ENCODE measurements at places on chromosomes 2 and 18. TPM values are rescaled to one million over a fixed set of nuclear protein-coding genes. Genes with fewer than 3 reads are reported as not detected.
A peak's percentile ranks its signal among the peaks of the same experiment; 100 is the strongest.

GRCh38 chr2:120508567-120509041 lies 162.7 kb downstream of the INHBB start:
- H3K27me3 ChIP-seq: no peaks in the 10 kb centered on the region
- H3K36me3 ChIP-seq: no peaks in the 10 kb centered on the region
- peak; percentile 43 for DNase-seq
- H3K4me1 ChIP-seq: peaks cover 10% of the 10 kb centered on the region
- no peak overlapping the region for H3K27ac ChIP-seq
- H3K4me3 ChIP-seq: no peak overlapping the region

The MAPK4 gene
- 7.3 TPM for total RNA-seq

GRCh38 chr2:67054728-67055127 lies 342.4 kb upstream of the ETAA1 start:
- H3K27ac ChIP-seq: no peak overlapping the region
- no peaks in the 10 kb centered on the region for H3K36me3 ChIP-seq
- DNase-seq: no peak
- H3K4me3 ChIP-seq: no peak overlapping the region
- H3K27me3 ChIP-seq: no peaks in the 10 kb centered on the region

The TRIM54 gene
- total RNA-seq: 0.14 TPM

The GCA gene
- total RNA-seq: 12.3 TPM

Data from right lobe of liver (tissue), 6 donors.